Posterior cingulate gyrus (tissue), 11 donors: ENCODE measurements at places on chromosomes 3 and 15.

GRCh38 chr15:30065025-30065801 is 17.5 kb upstream of the GOLGA8J start:
- DNase-seq, result no peak

DNA sequence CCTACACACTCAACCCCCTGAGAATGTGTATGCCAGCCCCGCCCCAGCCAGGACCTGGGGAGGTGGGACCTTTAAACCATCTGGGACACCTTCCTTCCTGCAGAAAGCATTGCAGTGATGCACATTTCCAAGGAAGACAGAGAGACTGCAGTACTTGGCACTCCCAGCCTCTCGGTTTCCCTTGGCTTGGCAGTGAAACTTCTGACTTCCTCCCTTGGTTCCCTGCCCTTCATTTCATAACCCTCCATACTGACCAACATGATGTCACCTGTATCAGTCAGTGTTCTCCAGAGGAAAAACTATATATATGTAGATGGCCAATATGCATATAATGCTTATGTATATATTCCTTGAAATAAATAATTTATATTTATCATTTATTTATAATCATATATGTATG is 103.2 kb downstream of the SST start:
- no peak for DNase-seq

GRCh38 chr3:173553635-173554280 is 156.2 kb downstream of the NLGN1 start:
- DNase-seq, result no peak

DNA sequence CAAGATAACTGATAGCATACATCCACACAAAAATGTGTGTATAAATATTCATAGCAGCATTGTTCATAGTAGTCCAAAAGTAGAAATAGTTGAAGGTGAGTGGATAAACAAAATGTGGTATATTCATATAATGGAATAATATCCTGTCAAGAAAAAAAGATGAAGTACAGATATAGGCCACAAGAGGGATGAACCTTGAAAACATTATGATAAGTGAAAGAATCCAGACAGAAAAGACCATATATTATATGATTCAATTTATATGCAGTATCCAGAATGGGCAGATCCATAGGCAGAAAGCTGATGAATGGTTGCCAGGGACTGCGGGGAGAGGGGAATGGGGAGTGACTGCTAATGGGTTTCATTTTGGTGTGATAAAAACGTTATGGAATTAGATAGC is 54.3 kb upstream of the TNIK start:
- no peak for DNase-seq

DNA sequence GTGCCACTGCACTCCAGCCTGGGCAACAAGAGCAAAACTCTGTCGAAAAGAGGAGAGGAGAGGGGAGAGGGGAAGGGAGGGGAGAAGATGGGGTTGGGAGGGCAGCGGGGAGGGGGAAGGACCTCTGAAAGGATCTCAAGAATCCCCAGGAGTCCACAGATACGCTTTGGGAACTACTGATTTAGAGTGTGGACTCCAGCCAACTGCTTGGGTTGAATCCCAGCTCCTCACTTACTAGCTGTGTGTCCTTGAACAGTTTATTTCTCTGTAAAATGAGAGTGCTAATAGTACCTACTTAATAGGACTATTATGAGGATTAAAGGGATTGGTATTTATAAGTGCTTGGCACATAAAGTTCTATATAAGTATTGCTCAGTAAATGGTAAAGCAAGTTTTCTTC is 45.0 kb upstream of the FAH start:
- no peak for DNase-seq

DNA sequence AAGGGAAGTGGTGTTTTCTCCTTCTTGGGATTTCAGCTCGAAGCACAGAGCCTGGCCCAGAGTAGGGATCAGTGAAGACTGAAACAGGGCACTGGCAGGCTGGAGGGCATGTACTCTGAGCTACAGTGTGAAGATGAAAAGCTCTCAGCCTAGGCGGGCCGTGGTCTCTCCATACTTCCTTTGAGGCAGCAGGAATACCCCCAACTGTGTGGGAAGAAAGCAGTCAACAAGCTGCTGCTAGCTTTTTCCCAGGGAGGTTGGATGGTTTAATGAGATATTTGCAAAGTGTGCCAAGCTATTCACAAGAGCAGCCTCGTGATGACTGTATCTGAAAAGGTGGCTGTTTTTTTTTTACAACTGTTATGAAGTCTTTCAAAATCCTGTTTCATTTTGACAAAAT is 47.2 kb downstream of the NMNAT3 start:
- DNase-seq, result no peak

DNA sequence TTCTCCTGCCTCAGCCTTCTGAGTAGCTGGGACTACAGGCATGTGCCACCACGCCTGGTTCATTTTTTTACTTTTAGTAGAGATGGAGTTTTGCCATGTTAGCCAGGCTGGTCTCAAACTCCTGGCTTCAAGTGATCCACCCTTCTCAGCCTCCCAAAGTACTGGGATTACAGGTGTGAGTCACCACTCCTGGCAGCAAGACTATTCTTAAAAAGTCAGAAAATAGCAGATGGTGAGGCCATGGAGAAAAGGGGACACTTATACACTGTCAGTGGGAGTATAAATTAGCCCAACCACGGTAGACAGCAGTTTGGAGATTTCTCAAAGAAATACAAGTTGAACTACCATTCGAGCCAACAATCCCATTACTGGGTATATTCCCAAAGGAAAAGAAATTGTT is 603.3 kb upstream of the TBL1XR1 start:
- no peak for DNase-seq

GRCh38 chr3:38586546-38587520 is 62.7 kb downstream of the SCN5A start:
- DNase-seq, result no peak

DNA sequence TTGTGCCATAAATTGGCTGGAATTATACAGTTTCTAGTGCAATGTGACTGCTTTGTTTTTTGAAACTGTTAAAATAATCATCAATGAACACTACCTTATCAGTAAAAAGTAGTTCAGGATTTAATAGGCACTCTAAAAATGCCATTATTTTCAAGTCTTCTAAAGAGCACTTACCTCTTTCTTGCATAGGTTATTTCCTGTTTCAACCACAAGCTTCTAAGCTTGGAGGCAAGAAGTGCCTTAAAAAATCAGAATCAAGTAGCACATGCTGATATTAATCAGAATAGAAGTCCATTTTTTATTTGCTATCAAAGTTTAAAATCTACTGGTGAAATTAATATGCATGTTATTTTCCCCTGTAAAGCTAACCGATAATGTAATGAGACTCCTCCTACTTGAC is 991.6 kb downstream of the CADM2 start:
- no peak for DNase-seq

DNA sequence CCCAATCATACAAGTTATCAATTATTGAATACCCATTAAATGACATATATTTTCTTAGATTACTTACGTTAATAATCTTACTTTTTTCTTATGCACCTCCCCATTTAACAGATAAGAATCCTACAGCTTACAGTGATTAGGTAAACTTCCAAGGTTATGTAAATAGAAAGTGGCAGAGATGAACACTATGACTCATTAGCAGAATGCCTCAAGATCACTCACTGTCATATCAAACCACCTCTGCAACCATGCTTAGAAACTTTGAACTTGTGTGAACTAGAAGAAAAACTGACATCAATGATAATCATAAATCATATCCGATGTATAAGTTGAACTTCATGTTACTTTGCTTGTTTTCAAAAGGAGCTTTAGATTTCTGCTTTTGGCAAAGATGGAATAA is 911.6 kb upstream of the ARPP21 start:
- DNase-seq, result no peak

GRCh38 chr15:89486726-89487050 is 9.7 kb downstream of the RHCG start:
- DNase-seq, result peak; percentile 60

- DNase-seq, result no peak
Observed at GRCh38 chr3:62771331-62772072, 103.7 kb downstream of the CADPS start.

DNA sequence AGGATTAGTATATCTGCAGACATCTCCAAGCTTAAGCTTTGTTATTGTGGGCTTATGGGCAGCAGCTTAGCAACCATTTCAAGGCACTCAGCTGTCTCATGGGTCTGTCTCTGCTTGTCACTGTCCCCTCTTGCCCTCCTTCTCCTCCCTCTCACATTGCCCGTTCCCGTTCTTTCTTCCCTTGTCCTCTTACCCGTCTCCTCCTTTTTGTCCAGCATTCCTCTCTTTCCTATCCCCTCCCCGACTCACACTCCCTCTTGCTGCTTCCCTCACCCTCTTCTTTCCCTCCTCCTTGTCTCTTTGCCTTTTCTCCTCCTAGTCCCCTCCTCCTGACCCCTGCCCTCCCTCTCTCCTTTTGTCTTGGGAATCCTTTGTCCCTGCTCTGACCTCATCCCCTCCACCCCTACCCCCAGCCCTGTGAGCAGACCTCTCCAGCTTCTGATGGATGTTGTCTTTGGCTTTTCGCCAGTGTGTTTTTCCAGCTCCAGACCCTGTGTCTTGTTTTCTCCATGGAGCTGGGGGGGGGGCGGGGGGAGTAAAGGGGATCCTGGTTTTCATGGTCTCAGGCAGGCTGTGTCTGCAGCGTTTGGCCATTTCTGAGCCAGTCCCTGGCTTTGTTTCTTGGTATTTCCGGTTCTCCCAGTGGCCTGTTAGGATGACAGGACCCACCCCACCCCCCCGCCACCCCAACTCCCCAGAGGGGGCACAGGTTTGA is 47.9 kb upstream of the TRAK1 start:
- DNase-seq, result no peak

DNA sequence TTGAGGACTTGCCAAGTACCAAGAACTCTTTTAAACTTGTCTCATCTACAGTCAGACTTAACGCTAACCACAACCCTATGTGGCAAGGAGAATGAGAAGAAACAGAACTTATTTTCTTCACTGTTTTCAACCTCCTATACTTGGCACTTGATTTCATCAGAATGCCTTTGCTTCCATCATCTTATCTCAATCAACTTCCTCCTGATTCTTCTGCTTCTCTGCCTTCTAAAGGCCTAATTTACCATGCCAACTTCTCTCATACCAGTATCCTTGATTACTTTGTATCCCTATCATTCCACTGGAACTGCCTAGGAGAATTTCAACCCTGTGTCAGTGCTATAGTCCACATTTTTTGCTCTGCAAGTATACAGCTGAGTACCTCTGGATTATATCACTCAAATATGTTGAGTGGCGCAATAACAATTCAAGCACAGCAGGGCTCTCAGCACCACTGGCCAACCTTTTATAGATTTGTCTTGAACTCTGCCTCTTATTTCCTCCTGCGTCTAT is 413.6 kb downstream of the ROBO1 start:
- DNase-seq, result no peak

DNA sequence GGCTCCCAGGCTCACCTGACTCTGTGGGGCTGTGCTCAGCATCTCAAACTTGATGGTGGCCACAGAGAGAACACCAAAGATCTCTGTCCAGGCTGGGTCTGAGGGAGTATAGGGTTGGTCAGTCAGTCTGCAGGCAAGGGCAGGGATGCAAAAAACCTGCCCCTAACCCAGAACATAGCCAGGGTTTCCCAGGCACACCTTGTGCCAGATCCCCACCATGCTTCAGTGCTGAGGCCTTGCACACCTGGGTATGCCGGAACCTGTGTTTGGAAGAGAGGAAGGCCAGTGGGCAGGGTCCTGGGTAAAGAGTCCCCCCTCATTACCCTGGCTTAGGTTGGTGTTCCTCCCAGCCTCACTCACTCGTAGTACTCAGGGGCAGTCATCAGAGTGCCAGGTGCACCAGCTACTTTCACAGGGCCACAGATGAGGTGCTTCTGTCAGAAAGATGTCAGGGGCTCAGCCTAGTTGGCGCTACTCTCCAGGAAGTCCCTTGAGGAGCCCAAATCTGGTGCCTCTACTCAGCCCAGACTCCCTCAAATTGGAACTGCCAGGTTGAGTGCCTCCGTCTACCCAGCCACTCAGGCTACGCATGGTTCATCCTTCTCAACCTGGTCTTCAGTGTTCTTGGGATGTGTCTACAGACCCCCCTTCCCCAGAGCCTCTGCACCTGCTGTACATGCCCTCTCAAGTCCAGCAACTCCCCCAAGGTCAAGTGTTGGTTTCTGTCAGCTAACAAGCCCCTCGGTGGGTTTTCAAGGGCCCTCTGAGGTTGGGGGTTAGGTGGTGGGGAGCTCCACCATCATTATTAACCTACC is 1.8 kb downstream of the DALRD3 start:
- DNase-seq, result no peak

- DNase-seq, result no peak
Observed at GRCh38 chr3:14522129-14522691, 17.9 kb downstream of the GRIP2 start.

DNA sequence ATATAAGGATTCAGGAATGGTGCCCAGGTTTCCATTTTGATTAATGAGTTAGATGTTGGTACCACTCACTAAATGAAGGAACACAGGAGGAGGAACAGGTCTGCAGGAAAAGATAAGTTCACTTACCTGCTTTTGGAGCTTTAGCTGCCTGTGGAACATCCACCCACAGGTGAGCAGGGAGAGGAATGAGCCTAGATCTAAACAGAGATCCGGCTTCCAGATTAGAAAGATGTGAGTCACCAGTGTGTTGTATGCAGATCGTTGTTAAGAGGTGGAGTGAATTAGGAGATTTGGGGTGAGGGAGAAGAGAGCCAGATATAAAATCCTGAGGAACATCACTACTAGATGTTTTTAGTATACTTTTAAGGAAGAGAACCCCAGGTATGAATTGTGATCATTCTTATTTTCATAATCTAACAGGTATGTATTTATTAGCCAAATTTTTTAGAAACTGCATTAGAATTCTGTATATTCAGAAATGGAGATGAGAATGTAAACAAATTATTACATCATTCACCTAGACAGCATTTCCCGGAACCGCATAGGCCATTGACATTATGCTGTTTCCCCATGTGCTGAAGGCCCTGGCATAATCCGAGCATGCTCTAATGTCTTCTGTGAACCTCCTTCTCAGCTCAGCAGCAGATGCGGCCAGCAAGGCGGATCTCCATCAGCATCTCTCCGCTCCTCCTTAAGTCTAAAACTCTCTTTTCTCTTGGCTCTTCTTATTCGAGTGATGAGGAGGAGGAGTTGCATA is 118.2 kb downstream of the KLHL25 start:
- no peak for DNase-seq

GRCh38 chr3:45946307-45946706 is 3.0 kb downstream of the CXCR6 start:
- no peak for DNase-seq

- DNase-seq, result no peak
Observed at GRCh38 chr3:27278383-27279055, 90.7 kb downstream of the NEK10 start.

DNA sequence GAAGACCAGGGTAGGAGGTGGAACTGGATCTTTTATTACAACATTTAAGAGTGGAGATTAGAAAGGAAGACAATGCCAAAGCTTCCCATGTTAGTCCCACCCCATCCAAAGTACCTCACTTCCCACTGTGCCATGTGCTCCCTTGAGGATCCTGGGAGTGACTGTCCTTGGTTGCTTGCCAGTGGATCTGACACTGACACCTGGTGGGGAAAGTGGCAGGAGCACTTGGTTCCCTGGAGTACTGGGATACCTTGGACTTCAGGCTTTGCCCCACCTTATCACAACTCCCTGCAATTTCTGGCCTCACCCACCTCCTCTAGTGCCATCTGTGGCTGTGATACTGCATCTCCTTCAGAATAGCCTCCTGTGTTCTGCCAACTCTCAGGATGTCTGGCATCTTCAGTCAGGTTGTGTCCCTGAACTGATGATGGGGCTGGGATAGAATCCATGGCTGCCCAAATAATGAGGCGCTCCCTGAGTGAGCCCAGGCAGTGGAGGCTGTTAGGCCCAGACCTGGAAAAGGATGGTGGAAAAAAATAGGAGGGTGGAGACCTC is 1.3 kb downstream of the ELL3 start:
- DNase-seq, result peak; percentile 33

GRCh38 chr3:17986348-17986816 is 244.0 kb upstream of the TBC1D5 start:
- no peak for DNase-seq
